ENCODE measurements at places on chromosomes 6 and 20.
A peak's percentile ranks its signal among the peaks of the same experiment; 100 is the strongest.

- DNase-seq: no peak
Measured at GRCh38 chr6:42989923-42990322, 5.6 kb downstream of the PPP2R5D start.

- DNase-seq: no peak
Measured at GRCh38 chr20:49615401-49616153, 47.6 kb upstream of the PTGIS start.

DNA sequence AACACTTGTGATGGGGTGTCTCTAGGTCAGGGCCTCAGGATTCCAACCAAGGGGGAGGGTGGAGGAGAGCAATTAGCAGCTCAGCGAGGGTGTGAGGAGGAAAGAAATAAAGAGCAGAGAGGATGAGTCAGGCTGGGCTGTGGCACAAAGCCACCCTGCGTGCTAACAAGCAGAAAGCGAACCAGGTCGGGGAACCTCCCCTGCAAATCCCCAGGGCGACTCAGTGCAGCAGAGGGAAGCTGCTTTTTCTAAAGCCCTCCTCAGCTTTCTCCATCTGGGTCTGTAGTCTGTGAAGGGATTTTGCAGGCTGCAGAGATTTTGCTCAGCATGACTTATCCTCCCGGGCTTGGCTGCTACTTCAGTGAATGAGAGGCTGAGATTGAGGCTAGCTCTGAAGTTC, 6.6 kb upstream of the SPO11 start:
- no peak for DNase-seq

- no peak for DNase-seq
Measured at GRCh38 chr6:16437984-16438383, 199.6 kb downstream of the GMPR start.

GRCh38 chr20:58511861-58512260, 3.3 kb downstream of the APCDD1L start:
- no peak for DNase-seq

DNA sequence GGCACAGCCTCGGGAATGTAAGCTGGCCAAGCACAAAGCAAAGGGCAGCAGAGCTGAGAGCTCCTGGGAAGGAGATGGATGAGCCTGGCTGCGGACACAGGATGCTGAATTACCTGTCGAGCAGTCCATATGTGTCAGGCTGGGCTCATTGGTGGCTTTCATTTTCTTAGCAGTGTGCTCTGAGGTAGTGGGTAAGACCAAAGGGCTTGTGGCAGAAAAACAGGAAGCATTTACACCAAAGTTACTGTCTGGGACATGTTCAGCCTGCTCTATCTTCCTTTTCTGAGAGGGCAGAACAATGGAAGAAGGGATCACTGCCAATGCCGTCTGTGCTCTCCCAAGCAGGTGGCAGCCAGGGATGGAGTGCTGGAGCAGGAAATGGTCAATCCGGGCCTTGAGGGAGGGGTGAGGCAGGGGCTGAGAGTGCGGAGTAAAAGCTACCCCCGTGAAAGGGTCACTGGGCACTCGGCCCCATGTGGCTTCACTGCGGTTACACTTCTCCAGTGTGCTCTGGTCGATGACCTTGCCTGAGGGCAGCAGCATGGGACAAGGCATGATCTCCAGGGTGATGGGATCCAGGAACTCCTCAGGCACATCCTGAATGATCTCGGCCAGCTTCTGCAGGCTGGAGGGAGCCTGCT, 36.9 kb upstream of the AVP start:
- DNase-seq: no peak

DNA sequence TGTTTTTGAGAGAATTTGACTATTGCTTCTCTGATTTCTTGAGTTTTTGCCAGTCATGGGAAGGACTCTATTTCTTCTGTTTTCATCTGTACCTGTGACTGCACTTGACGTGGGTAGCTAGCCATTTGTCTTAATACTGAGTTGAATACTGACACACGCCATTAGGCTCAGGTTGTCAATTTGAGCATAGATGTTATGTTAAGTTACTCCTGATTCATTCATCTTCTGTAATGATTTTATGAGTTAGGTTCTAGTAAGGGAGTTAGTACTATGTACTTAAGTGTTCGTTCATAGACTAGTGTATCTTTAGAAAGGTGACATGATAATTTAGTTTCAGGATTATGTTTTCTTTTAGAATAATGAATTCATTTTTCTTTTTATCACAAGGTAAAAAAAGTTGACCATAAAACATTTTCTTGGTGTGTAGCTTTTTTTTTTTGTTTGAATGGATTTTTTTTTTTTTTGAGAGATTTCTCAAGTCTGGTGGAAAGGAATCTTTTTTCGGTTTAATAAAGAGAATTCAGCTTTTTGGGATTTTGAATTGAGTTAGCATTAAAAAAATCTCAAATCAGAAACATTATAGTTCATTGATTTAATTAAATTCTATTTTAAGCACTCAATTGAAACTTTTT, 1.7 kb downstream of the AFDN start:
- DNase-seq: no peak

DNA sequence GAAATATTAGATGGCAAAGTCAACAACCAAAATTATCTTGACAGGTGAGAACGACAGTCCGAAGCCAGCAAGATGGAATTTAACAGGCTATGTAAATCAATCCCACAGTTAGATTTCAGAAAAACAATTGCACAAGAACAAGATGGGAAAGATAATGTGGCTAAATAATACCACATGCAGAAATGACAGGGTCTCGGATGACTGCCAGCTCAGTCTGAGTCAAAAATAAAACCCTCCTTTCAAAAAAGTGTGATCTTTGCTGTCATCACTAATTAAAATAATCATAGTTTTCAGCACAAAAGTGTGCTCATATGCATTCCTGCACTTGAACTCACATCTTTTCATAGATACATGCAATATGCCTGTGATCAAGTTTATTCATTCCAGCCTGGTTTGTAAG, 25.9 kb downstream of the FOXQ1 start:
- DNase-seq: no peak

DNA sequence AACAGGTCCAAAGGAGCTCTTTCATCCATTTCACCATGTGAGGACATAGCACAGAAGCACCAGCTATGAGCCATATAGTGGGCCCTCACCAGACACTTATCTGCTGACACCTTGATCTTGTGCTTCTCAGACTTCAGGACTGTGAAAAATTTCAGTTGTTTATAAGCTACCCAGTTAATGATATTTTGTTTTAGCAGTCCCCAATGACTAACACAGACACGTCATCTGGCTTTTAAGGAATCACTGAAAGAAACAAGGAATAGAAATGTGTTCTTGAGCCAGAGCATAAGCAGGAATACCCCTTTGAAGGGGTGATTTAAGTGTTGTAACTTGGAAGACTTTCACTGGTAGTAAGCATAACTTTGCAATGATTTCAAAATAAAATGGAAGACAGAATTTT, 214.7 kb upstream of the PTCHD4 start:
- DNase-seq: no peak

- no peak for DNase-seq
Measured at GRCh38 chr20:50920997-50921396, 10.2 kb downstream of the ADNP start.

DNA sequence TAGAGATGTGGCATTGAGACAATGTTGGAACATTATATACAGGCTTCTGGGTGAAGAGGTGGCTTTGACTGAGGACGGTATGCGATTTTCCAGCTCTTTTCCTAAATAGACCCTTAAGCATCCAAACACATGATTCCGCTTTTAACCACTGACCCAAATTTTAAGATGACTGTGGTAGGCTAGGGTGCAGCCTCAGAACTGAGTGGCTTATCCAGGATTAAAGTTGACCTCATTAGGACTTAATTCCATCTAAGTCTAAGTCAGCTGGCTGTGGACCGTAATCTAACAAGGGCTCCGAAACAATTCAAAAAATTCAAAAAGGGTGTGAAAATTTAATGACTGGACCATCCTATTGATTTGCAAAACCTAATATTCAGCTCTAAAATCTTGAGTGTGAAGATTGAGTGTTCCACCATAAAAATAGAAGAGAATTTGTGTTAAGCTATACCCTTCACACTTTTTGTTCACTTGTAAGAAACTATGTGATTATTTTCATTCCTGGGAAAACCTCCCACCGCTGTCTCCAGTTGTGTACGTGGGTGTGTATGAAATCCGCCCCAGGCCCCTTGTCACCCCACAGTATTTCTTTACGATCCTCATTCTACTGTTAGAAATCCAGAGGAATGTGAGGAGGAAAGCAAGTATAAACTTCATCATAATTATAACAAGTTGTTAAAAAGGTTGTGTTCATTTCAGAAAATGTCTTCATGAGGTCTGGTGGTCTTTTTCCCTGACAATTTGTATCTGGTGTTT, 2.7 kb downstream of the PCMTD2 start:
- DNase-seq: no peak

DNA sequence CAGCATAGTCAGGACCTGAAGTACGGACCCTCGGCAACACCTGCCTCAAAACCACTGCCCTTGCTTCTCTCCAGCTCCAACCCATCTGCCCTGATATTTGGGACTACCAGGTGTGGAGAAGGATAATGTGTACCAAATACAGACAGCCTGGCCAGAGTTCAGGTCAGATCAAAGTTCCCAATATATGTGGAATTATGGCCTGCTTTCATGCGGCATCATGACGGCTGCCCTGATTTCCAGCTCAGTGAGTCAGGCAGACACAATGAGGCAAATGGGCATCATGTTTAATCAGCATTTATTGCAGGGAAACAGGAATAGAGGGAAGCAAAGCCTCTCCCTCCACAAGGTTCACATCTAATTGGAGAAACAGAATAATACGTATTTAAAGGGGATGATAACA, 57.9 kb downstream of the FRK start:
- no peak for DNase-seq

- DNase-seq: no peak
Measured at GRCh38 chr6:111711984-111712752, 106.5 kb upstream of the TRAF3IP2 start.

DNA sequence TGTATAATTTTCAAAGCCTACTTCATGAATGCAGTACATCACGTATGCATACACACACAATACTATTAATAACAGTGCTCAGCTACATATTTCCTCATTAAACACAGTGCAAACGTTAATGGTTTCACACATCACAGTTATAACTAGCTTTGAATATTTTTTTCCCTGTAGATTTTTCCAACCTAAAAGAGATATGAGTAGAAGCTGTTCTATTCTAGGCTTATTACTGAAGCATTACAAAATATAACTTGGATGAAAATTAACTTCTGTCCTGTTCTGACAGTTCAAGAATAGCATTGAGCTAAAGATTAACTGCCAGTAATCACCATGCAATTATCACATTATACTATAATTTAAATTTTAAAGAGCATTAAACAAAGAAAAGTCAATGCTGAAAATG, 6.2 kb downstream of the LMBRD1 start:
- DNase-seq: no peak

DNA sequence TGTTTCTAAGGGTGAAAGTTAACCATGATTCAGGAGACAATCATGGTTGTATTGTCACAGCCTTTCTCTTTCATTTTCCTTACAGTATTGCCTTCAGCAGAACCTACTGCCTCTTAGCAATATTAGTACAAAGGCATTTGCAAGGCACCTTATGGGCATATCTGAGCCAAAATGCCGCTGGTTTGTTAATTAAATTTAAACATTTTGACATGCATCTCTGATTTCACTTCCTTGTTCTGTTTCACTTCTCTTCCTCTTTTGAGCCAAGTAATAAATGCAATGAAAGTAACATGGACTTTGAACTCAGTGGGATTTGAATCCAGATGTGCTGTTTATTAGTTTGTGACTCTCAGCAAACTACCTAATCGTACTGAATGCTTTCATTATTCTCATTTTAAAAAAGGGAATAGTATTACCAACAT, 467.4 kb upstream of the CITED2 start:
- no peak for DNase-seq

- no peak for DNase-seq
Measured at GRCh38 chr6:12137480-12137879, 125.4 kb downstream of the HIVEP1 start.

- DNase-seq: peak; percentile 88
Measured at GRCh38 chr6:43267619-43268354, 24.5 kb downstream of the TTBK1 start.

- DNase-seq: no peak
Measured at GRCh38 chr6:17673543-17674254, 33.0 kb downstream of the NUP153 start.

DNA sequence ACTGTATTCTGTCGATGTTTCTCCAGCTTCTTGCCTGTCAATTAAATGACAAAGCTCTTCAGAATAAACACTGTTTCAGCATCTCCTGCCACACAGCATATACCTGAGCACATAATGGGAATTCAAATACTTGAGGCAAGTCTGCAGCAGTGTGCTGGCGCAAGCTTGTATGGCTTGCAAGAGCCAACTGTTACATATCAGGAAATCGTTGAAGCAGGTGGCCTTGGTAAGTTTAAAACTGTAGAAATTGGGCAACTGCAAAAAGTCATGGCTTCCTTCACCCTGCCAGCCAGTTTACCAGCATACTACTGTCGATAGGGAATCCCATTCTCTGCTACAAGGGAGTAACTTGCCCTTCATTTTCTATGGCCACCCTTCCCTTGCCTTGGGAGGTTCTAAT, 23.0 kb downstream of the CPNE1 start:
- DNase-seq: no peak

- no peak for DNase-seq
Measured at GRCh38 chr6:85865420-85866369, 223.0 kb upstream of the SYNCRIP start.

- DNase-seq: no peak
Measured at GRCh38 chr6:79373246-79373645, 138.8 kb upstream of the HMGN3 start.

DNA sequence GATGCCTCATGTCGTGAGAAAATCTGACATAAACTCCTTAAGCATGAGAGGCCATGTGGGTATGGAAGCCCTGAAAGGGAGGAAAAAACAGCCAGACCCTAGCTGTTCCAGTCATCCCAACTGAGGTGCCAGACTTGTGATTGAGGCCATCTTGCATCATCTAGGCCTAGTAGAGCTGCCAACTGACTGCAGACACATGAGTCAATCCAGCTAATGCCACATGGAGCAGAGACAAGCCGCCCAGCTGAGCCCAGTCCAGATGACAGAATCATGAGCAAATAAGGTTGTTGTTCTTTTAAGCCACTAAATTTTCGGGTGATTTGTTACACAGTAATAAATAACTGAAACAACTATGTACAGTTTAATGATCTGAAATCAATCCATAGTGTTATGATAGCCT, 680.9 kb downstream of the MAFB start:
- no peak for DNase-seq

DNA sequence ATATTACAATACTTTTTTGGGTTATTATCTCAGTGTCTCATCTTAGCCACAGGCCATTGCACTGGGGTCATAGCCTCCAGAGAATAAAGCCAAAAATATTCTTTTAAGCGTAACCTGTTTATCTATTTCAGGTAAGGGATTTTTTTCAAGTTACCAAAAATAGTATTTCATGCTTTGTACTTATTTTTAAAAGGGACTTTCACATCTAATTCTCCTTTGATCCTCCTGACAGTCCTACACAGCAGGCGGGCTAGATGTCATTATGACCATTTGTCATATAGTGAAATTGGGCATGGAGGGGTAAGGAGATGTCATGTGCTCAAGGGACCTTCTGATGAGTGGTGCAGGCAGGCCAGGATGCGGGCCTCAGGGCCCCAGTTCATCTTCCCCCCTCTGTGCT, 68.9 kb downstream of the TBC1D7 start:
- no peak for DNase-seq

DNA sequence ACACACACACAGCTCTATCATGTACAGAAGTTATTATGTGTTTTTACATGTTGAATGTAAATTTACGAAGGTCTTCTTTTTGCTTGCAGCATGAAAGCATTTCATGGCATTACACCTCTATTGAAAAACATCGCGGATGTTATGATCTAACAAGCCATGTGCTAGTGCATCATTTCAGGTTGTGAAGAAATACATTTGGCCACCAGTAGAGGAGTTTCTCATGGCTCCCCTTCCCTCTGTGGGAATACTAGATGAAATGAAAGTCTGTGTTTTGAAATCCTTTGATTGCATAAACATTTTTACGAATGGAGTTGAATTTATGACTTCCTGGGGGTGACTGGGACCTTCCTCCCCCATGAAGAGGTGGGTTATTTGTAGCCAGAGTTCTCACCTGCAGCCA, 17.7 kb downstream of the MAS1 start:
- no peak for DNase-seq

All from NCI-H1092 (cell line).